Fibroblast of the conjunctiva (primary cell): ENCODE measurements at places on chromosomes 4 and X.

- DNase-seq: peak; percentile 52
Observed at GRCh38 chr4:56134266-56134665, 185.5 kb downstream of the CEP135 start.

- no peak for DNase-seq
Observed at GRCh38 chr4:48639807-48640206, 140.3 kb downstream of the FRYL start.

- no peak for DNase-seq
Observed at GRCh38 chr4:148634476-148634875, 192.3 kb upstream of the NR3C2 start.

DNA sequence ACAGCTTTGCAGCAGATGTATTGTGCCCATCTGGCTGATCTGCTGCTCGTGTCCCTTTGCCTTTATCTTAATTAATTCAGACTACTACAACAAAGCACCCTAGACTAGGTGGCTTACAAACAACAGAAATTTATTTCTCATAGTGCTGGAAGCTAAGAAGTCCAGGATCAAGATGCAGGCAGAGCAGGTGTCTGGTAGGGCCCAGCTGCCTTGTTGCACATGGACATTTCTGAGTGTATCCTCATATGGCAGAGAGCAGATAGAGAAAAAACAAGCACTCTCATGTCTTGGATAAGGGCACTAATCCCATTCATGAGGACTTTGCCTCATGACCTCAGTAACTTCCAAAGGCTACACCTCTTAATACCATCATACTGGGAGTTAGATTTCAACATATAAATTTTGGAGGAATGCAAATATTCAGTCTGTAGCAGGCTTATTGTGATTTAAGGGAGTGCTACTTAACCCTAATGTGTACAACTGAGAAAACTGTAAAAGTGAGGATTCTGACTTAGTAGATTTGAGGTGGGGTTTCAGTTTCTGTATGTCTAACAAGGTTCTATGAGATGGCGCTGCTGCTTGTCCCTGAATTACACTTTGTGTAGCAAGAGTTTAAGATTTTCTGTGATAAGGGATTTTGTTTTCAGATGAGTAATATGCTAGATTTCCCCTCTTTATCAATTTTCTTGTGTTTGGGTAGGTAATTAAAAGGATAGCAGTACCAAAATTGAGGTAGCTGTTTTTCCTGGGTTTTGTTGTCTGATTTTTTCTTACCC, 473.2 kb upstream of the TECRL start:
- DNase-seq: no peak

GRCh38 chr4:26525771-26526150, 35.5 kb upstream of the CCKAR start:
- DNase-seq: no peak

DNA sequence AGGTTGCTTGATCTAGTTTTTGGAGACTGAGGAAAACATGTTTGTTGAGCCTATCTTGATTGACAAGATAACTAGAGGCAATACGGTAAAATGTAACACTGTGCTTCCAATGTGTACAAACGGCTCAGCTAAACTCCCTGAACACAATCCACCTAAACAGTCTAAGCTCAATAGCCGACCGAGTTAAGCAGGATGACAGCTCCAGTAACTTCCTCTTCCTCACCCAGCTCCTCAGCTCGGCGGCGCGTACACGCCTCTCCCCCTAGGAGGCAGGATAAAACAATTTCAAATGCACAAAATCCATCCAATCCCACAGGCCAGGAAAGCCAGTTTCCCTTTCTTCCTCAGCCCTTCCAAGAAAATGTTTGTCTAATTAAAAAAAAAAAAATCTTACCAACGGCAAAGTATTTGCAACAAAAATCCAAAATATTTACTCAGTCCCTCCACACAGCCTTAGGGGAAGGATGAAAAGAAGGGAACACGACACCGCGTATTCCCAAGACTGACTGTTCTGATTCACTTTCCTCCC, 1.0 kb downstream of the CNOT6L start:
- peak; percentile 74 for DNase-seq

- DNase-seq: no peak
Observed at GRCh38 chrX:100731441-100732281, at the start of gene SYTL4. SYTL4 (minus strand) TSS chrX:100732121; CDS start chrX:100702037, 30,084 bp downstream.

DNA sequence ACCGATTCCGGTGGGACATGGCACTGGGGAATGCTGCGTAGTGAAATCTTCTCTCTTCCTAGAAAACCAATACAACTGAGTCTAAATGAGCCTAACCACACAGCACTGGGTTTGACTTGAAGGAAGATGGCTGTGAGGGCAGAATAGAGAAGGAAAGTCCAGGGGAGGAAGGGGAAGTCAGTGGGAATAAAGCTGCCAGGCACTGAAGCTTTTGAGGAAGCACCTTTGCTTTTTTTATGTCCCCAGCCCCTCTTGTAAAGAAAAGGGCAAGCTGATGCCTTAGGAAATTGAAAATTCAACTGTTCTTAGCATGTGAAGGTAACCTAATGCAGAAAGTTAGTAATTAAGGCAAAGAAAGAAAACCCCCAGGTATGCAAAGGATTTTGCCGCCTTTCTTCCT, 20.6 kb downstream of the MED28 start:
- no peak for DNase-seq

DNA sequence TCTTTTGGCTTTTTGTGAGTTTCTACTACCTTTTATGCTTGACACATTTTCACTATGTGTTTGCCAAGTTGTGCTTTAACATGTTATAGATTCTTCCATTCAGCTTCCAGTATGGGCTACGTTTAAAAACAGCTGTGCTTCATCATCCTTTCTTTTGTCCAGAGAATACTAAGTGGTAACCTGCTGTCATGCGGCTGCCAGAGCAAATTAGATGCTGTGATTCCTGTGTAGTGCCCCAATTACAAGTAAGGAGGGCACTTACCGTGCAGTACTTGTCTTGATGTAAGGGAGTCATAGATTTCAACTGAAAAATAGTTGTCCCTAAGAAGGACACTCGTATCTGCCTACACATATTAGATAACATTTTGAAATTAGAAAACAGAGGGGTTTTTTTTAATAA, 531.8 kb upstream of the GALNTL6 start:
- DNase-seq: no peak

- peak; percentile 31 for DNase-seq
Observed at GRCh38 chrX:54492340-54492739, 3.7 kb downstream of the FGD1 start.
